Stimulated activated CD8-positive, alpha-beta memory T cell treated with anti-CD3 and anti-CD28 coated beads, Interleukin-15, amount 100 ng/mL, for 4 hours (primary cell): ENCODE measurements at places on chromosomes 4 and X.

- DNase-seq = no peak
Observed at GRCh38 chr4:1404573-1405253, 1.5 kb downstream of the NKX1-1 start.

DNA sequence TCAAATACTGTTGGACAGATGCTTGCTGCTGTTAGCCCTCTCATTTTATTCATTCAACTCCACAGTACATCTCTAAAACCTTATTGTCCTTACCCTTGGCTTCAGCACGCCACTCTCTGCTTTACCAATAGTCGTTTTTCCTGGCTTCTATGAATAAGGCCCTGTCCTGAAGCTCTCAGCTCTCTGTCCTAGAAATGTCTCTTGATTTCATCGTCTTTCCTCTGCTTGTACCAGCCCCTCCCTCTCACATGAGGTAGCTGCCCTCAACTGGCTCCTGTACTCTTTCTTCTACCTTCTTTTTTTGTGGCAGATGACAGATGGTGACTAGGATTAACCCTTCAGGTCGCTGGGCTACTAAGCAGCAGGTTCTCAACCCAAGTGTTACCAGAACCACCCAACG, 11.4 kb downstream of the ADGRA3 start:
- DNase-seq = no peak

DNA sequence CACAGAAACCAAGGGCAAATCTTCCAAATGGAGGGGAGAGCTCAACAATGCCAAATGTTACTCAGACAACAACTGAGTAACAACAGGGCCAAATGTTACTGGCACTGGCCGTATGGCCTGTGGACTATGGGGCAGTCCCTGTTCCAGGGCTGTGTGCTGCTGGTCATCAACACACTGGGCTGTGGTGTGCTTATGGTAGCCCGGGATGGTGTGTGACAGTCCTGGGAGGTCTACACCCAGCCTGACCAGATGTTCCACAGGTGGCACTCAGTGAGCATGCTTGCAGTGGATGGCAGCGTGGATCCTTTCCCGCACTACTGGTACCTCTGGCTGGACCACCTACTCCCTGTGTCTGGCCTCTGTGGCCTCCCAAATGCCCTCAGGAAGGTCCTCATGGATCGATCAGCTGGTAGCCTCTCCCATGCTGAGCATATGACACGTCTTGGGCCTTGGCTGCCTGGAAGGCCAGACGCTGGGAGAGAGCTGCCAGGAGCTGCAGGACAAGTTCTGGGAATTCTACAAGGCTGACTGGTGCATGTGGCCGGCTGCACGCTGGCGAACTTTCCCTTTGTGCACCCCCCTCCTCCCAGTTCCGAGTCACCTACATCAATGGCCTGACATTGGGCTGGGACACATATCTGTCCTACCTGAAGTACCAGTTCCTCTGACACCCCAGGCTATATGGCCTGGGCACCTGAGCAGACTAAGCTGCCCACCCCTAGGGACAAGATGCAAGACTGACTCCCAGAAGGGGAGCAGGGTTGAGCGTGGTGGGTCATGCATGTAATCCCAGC, 59.7 kb upstream of the IQSEC2 start:
- DNase-seq = no peak

- DNase-seq = no peak
Observed at GRCh38 chrX:18026166-18026565, 165.1 kb upstream of the RAI2 start.

DNA sequence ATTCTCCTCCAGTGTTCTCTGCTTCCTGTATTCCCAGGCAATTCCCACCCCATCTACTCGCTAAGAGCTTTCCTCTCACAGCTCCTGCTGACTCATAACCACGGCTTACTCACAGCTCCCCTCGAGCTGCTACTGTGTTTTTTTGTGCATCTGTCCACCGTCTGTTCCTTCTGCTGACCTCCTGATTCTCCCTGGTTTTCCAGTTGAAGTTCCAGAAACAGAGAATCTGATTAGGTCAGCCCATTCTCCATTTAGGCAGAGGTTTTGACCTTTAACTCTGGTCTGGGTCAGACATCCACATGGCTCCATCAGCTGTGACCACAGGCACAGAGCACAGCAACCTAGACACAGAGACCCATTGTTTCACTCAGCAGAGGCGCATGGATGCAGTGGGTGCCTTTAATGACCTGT, 5.5 kb upstream of the SMIM20 start:
- no peak for DNase-seq

GRCh38 chr4:110270492-110271197, 72.2 kb upstream of the ELOVL6 start:
- DNase-seq = no peak

DNA sequence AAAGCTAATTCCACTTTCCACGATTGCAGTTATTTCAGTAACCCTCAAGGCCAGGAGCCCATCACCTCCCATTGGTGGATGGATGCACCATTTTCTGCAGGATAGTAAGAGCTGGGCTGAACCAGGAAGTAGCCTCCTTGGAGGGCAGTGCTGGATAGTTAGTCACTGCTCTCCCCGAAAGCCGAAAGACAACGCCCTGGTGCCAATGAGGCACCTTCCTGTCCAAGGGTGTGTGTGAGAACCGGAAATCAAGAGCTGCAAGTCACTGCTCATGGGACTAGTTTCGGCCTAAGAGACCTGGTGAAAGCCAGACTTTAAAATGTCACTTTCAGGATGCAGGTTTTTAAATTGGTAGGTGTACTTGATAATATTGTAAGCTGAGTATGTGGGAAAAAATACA, 203.8 kb upstream of the HS3ST1 start:
- DNase-seq = no peak

DNA sequence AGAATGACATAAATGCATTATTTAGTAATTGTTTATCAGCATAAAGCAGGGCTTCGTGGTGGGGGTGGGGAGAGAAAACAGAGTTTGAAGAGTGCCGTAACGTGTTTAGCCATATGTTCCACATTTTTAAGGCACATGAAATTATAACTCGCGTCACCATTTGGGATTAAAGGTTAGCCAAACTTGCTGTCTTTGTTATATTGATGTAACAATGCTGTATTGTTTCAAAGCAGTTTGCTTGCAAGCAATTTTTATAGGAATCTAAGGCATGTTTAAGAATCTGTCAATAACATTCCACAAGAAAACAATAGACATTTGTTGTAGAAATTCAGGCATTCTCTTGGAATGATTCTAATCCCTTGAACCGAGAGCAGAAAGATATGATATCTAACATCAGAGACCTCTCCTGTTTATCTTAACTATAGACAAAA, 78.3 kb downstream of the CLDN22 start:
- no peak for DNase-seq

GRCh38 chr4:129092631-129093190, 628 bp downstream of the SCLT1 start:
- DNase-seq = no peak

- no peak for DNase-seq
Observed at GRCh38 chrX:17741123-17741511, 3.8 kb downstream of the SCML1 start.

DNA sequence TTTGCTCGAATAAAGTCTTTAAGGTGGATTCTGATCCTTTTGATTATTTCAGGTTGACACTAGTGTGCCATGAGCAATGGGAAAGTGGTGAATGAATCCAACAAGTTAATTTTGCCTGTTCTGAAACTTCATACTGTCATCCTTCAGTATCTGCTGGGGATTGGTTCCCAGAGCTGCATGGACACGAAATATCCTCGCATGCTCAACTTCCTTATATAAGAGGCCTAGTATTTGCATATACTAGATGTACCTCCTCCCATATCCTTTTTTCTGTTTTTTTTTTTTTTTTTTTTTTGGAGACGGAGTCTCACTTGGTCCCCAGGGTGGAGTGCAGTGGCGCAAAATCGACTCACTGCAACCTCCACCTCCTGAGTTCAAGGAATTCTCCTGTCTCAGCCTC, 23.0 kb upstream of the PDS5A start:
- DNase-seq = no peak

- DNase-seq = no peak
Observed at GRCh38 chr4:154807042-154807630, 26.1 kb downstream of the RBM46 start.

DNA sequence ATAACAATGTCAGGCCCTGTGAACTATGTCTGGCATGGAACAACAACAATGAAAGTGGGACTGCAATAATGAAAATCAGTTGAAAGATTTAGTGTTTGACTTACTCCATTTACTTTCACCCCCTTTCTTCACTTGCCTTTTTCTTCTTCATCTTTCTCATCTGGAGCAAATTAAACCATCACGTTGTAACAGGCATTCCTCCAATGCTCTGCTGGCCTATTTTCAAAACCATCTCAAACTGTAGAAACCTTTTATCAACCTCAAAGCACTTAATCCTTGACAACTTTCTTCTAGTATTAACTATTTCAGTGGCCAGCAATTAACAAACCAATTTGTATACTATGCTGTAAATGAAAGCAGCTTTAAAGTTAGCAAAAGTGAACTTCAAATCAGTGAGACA, 8.3 kb downstream of the KLHL13 start:
- DNase-seq = no peak

- no peak for DNase-seq
Observed at GRCh38 chr4:3219761-3220475, 29.0 kb upstream of the MSANTD1 start.

DNA sequence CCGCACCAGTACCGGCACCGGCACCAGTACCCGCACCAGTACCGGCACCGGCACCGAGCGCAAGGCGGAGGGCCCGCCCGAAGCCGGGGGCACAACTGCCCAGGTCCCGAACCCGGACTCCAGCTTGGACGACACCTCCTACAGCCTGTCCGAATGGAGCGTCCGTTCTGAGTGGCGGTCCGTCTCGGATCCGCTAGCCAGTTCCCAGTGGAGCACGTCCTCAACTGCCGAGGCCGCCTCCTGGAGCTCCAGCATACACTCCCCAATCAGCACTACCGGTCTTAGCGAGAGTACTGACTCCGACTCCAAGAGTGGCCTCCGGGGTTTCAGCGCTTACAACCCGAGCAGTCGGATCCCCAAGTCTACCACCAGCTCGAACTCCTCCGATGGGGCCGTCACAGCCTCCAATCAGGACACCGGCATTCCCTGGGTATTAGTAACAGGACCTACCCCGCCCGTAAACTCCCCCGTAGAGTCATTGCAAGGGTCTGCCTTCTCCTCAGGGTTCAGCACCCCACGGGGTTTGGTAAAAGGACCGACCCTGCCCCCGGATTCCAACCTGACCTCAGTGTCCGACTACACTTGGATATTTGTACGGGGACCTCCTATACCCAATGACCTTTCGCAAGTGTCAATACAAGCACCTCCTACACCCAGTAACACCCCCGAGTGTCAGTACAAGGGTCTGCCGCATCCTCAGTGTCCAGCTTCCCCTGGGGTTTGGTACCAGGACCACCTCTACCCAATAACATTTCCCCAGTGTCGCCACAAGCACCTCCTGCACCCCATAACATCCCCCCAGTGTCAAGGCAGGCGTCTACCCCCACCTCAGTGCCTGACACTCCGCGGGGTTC, 721 bp upstream of the MAOA start:
- no peak for DNase-seq

- DNase-seq = no peak
Observed at GRCh38 chr4:153955327-153955726, 166.4 kb upstream of the SFRP2 start.

GRCh38 chr4:3766785-3767569, 792 bp downstream of the ADRA2C start:
- no peak for DNase-seq

- no peak for DNase-seq
Observed at GRCh38 chrX:12052109-12052508, 86.2 kb upstream of the FRMPD4 start.

GRCh38 chr4:3418029-3418762, 23.6 kb upstream of the HGFAC start:
- DNase-seq = no peak

- DNase-seq = no peak
Observed at GRCh38 chrX:10395179-10395578, 225.2 kb downstream of the MID1 start.

DNA sequence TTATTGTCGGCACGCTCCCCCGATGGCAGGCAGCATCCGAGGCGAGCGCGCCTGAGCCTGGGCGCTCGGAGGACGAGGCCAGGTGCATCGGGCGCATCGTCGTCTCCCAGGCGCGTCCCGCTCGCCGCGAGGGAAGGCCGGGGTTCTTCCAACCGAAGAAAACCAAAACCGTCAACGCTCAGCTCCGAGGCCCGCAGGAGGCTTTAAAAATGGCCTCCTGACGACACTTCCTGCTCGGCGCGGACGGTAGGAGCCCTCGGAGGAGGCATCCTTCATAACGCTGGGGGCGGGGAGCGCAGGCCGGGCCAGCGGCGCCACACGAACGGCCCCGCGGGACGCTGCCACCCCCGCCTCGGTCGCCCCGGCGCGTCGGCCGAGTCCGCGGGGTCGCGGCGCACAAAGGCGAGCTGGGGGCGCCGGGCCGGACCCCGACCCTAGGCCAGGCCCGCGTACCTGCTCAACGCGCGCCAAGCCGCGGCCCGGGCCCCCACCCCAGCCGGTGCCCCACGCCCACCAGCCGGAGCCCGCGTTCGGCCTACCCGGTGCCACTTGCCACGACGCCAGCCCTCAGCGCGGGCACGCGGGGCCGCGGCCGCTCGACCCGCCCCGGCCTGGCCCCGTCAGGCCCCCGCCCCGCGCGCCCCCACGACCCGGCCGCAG, 501 bp downstream of the ZNF518B start:
- DNase-seq = peak; percentile 18

DNA sequence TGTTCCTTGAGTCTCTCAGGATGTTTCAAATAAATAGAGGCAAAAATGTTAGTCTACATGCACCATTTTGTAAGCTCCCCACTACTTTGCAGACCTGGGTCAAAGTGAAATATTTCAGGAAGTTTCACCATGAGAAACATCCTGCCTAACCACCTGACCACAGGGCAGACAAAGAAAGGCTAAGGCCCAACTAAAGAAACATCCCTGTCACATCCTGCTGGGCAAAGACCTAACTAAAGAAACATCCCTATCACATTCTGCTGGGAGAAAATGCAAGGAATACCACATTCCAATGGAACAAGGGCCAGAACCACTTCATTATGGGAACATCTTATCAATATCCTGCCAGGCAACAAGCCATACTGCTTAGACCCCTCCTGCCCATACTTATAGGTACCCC, 1303.4 kb downstream of the TECRL start:
- DNase-seq = no peak

- DNase-seq = no peak
Observed at GRCh38 chr4:6739920-6740319, 23.9 kb downstream of the BLOC1S4 start.

DNA sequence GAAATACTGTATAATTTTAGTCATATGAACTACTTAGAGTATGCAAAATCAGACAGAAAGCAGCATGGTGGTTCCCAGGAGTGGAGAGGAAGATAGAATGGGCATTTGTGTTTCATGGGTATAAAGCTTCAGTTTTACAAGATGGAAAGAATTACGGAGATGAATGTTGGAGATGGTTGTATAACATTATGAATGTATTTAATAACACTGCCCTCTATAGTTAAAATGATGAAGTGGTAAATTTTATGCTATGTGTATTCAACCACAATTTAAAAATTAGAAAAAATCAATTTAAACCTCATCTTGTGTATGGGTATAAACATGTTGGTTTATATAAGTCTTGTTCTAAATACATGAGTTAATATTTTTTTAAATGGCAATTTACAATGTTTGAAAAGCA, 521.1 kb downstream of the FSTL5 start:
- no peak for DNase-seq
